ENCODE measurements at places on chromosomes 6 and 20. TPM values are rescaled to one million over a fixed set of nuclear protein-coding genes. Genes with fewer than 3 reads are reported as not detected.

- no peaks in the 10 kb centered on the region for H3K36me3 ChIP-seq
- no peak overlapping the region for H3K27ac ChIP-seq
- H3K27me3 ChIP-seq = peaks cover 16% of the 10 kb centered on the region
- peak; percentile 69 for DNase-seq
- peaks cover 7% of the 10 kb centered on the region for H3K4me1 ChIP-seq
- H3K4me3 ChIP-seq = no peak overlapping the region
Observed at GRCh38 chr20:57089699-57090144, 176.7 kb downstream of the BMP7 start.

DNA sequence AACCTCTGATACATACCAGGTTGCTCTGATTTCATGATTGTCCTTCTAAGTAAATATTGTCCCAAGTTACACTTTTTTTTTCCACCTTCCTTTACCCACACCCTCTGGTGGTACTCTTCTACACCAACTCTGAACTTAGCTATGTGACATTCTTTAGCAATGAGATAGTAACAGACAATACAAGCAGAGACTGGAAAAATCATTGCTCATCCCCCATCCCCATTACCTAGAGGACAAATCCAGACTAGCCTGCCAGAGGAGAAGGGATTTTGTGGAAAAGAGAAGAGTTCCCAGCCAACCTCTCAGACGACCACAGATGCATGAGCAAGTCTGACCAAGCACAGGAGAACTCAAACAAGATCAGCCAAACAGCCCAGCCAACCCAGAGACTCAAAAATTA lies 32.8 kb upstream of the TFAP2B start:
- H3K36me3 ChIP-seq = no peaks in the 10 kb centered on the region
- H3K27me3 ChIP-seq = no peaks in the 10 kb centered on the region

GRCh38 chr20:63139837-63140236 lies 76.1 kb downstream of the YTHDF1 start:
- H3K36me3 ChIP-seq = no peaks in the 10 kb centered on the region
- peaks cover 54% of the 10 kb centered on the region for H3K27me3 ChIP-seq
- H3K4me1 ChIP-seq = peaks cover 10% of the 10 kb centered on the region
- H3K27ac ChIP-seq = no peak overlapping the region

The AVP gene
- not detected for total RNA-seq

DNA sequence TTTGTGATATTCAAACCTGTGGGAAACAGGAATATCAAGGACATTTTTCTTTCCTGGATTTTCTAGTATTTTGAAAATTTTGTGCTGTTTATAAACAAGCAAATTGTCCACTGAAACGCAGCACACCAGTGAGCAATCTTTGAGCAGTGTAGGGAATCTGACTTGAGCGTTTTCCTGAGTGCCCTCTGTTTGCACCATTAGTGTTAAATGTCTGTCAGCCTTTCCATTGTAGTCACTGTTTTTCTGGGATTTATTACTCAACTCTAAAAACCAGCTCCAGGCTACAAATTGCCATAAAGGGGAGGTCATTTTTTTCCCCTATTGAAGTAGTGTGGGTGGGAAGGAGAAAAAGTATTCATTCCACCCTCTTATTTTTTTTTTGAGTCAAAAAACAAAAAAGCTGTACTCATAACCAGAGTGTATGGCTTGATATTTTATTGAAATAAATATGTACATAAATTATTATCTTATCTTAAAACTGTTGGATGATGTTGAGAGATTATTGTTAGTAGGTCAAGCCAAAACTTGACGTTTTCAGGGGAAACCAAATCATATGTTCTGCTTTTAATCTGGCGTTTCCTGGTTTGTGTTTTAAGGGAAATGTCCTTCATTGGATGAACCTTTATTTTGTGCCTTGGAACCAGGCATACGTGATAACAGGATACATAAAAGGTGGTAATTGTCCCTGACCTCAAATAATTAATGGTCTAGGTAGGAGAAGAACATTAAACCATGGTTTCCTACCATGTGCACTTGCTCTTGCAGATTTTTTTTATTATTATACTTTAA lies 51.8 kb downstream of the TSHZ2 start:
- no peaks in the 10 kb centered on the region for H3K36me3 ChIP-seq
- peaks cover 20% of the 10 kb centered on the region for H3K4me1 ChIP-seq
- no peak for DNase-seq
- H3K27ac ChIP-seq = no peak overlapping the region
- no peak overlapping the region for H3K4me3 ChIP-seq

The CLVS2 gene
- total RNA-seq = not detected

The RIPOR2 gene
- total RNA-seq = 4.9 TPM

- no peak overlapping the region for H3K27ac ChIP-seq
- peaks cover 49% of the 10 kb centered on the region for H3K27me3 ChIP-seq
- no peak overlapping the region for H3K4me3 ChIP-seq
- H3K4me1 ChIP-seq = no peaks in the 10 kb centered on the region
Observed at GRCh38 chr20:54654450-54654849, 179.1 kb downstream of the DOK5 start.

The FAM217A gene
- total RNA-seq = not detected

DNA sequence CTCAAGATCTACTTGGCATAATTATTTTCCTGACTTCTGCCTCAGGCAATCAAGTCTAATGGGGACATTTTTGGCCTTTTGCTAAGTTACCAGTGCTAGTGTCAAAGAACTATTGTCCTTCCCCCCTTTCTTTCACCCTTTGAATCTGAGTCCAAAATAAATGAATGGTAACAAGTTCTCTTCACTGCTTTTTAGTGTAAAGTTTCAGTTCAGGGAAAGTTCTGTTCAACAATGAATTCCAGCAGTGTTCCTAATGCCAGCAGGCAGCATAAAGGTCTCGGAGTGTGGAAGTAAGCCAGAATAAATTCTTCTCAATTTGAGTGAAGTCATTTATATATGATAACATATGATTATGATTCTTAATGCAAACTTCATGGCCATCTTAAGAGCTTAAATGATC lies 20.8 kb upstream of the TSPYL1 start:
- H3K27ac ChIP-seq = no peak overlapping the region
- DNase-seq = no peak
- peaks cover 7% of the 10 kb centered on the region for H3K36me3 ChIP-seq

The ANGPT4 gene
- not detected for total RNA-seq

- H3K36me3 ChIP-seq = no peaks in the 10 kb centered on the region
- H3K27ac ChIP-seq = no peak overlapping the region
- peak; percentile 90 for DNase-seq
- H3K27me3 ChIP-seq = no peaks in the 10 kb centered on the region
- H3K4me3 ChIP-seq = no peak overlapping the region
Observed at GRCh38 chr20:50987493-50988210, 29.0 kb downstream of the MOCS3 start.

DNA sequence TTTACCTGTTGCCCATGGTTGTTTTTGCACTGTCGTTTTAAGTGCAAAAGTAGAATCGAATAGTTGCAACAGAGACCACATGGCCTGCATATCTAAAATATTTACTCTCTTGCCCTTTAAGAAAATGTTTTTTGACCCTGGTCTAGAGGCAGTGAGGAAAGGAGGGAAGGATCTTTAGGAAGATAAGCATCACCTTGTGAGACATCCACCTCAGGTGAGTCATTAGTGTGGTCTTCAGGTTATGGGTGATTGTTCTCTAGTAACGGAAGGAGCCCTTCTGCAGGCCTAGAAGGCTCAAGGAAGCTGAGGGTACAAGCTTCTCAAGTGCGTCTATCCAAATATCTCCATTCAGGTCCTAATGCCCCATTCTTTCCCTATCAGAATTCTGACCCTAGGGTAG lies 6.6 kb upstream of the RAB44 start:
- H3K4me3 ChIP-seq = no peak overlapping the region
- H3K27ac ChIP-seq = peak overlapping the region; percentile 36
- H3K27me3 ChIP-seq = no peaks in the 10 kb centered on the region
- no peak for DNase-seq
- H3K4me1 ChIP-seq = peaks cover 25% of the 10 kb centered on the region

GRCh38 chr20:24959591-24960301 lies 10.7 kb downstream of the CST7 start:
- H3K36me3 ChIP-seq = peaks cover 56% of the 10 kb centered on the region
- H3K27ac ChIP-seq = no peak overlapping the region
- H3K4me3 ChIP-seq = no peak overlapping the region
- no peak for DNase-seq
- no peaks in the 10 kb centered on the region for H3K27me3 ChIP-seq
- no peaks in the 10 kb centered on the region for H3K4me1 ChIP-seq

The PLEKHG1 gene
- total RNA-seq = 16.8 TPM

GRCh38 chr6:108080010-108080780 lies 5.7 kb upstream of the OSTM1 start:
- no peak overlapping the region for H3K4me3 ChIP-seq
- no peaks in the 10 kb centered on the region for H3K36me3 ChIP-seq
- peak; percentile 30 for DNase-seq
- peaks cover 5% of the 10 kb centered on the region for H3K4me1 ChIP-seq
- no peak overlapping the region for H3K27ac ChIP-seq

DNA sequence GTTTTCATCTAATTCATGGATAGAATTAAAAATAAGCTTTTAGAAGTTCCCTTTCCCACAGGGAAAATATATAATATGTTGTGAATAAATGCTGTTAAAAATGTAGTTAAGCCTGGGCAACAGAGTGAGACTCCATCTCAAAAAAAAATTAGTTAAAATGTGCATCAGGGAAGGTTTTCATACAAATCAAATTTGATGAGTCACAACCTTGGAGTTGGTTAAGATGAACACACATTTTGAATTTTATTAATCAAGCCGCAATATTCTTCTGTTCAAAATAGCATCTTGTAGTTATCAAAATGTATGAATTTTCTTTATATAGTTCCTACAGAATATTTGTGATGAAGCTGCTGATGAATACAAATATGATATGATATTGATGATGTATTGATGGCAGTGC lies 30.9 kb upstream of the SERPINB9 start:
- H3K4me1 ChIP-seq = no peaks in the 10 kb centered on the region
- no peak overlapping the region for H3K27ac ChIP-seq
- no peak for DNase-seq

DNA sequence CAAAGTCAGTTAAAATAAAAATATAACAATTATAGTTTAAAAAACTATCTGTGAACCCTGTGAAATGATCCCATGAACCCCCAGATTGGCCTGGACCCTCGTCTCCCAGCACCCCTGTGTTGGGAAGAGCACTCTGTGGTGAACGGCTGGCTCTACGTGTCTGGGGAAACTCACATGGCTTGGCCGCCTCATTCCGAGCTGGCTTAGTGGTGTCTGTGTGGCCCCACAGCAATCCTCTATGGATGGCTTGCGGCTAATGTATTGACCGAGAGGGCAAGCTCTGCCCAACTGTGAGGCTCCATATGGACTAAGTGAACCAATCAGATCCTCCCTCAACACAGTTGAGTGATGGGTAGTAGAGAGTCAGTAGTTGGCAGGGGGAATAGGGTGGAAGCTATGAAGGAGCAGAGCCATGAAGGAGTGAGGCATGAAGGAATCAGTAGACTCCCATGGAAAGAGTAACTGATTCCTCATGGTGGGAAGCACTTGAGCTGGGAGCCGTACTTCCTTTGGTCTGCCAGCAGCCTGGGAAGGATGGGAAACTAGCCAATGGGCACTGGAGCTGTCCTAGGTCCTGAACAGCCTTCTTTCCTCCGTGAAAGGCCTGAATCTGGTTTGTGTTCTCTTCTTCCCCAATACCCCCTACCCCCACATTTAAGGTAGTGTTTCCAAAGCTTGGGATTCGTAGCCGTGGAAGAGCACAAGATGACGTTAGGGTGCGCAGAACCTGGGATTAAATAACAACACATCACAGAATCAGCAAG lies 21.6 kb upstream of the ZNF831 start:
- no peak overlapping the region for H3K27ac ChIP-seq
- H3K36me3 ChIP-seq = no peaks in the 10 kb centered on the region
- DNase-seq = peak; percentile 38
- H3K4me3 ChIP-seq = no peak overlapping the region

The SLC24A3 gene
- not detected for total RNA-seq

- H3K4me3 ChIP-seq = no peak overlapping the region
- peaks cover 21% of the 10 kb centered on the region for H3K36me3 ChIP-seq
- H3K4me1 ChIP-seq = no peaks in the 10 kb centered on the region
- H3K27me3 ChIP-seq = no peaks in the 10 kb centered on the region
Observed at GRCh38 chr20:49297605-49298530, 20.0 kb upstream of the ZNFX1 start.

- H3K27ac ChIP-seq = peak overlapping the region; percentile 78
- H3K4me3 ChIP-seq = peak overlapping the region; percentile 12
- no peaks in the 10 kb centered on the region for H3K27me3 ChIP-seq
- peaks cover 9% of the 10 kb centered on the region for H3K36me3 ChIP-seq
- peak; percentile 97 for DNase-seq
Observed at GRCh38 chr6:25006565-25007001, 70.8 kb upstream of the RIPOR2 start.

GRCh38 chr6:157322792-157323254 lies 496 bp downstream of the TMEM242 start:
- H3K27me3 ChIP-seq = no peaks in the 10 kb centered on the region
- peaks cover under 1% of the 10 kb centered on the region for H3K4me1 ChIP-seq
- H3K4me3 ChIP-seq = peak overlapping the region; percentile 81
- peak overlapping the region; percentile 87 for H3K27ac ChIP-seq
- DNase-seq = no peak

GRCh38 chr20:46701986-46702385 lies 7.5 kb upstream of the SLC2A10 start:
- no peaks in the 10 kb centered on the region for H3K36me3 ChIP-seq
- H3K27me3 ChIP-seq = no peaks in the 10 kb centered on the region
- H3K27ac ChIP-seq = no peak overlapping the region
- no peak overlapping the region for H3K4me3 ChIP-seq

The C20orf144 gene
- 0.12 TPM for total RNA-seq

All from MCF 10A (cell line).